ENCODE measurements at places on chromosomes 7 and 10. TPM values are rescaled to one million over a fixed set of nuclear protein-coding genes. Genes with fewer than 3 reads are reported as not detected.

The TRIM50 gene
- total RNA-seq, result not detected

The STAG3 gene
- total RNA-seq, result 3.3 TPM

The LRIT1 gene
- total RNA-seq, result not detected

The C10orf53 gene
- total RNA-seq, result not detected

The CUTC gene
- total RNA-seq, result 27.1 TPM

The UPK3B gene
- 0.13 TPM for total RNA-seq

The SAMD9L gene
- 26.5 TPM for total RNA-seq

The ANKRD2 gene
- total RNA-seq, result 0.27 TPM

The EBLN1 gene
- not detected for total RNA-seq

The MEST gene
- total RNA-seq, result 7.2 TPM

The UBTD1 gene
- total RNA-seq, result 38.1 TPM

The UCN3 gene
- total RNA-seq, result not detected

The FEZF1 gene
- total RNA-seq, result not detected

The GPAM gene
- total RNA-seq, result 13.3 TPM

The ASAH2 gene
- total RNA-seq, result 0.27 TPM

The MAGI2 gene
- total RNA-seq, result 7.2 TPM

The EN2 gene
- total RNA-seq, result not detected

The ASB10 gene
- total RNA-seq, result not detected

The OPALIN gene
- total RNA-seq, result not detected

The NUTM2D gene
- 0.53 TPM for total RNA-seq

The ELAPOR2 gene
- 13.7 TPM for total RNA-seq

The PVRIG gene
- total RNA-seq, result not detected

The PGAM2 gene
- total RNA-seq, result not detected

The PALD1 gene
- total RNA-seq, result 38.7 TPM

The GHRHR gene
- not detected for total RNA-seq

The PPP1R3A gene
- total RNA-seq, result not detected

The CRHR2 gene
- total RNA-seq, result not detected

The TRPV5 gene
- not detected for total RNA-seq

The ADAM12 gene
- total RNA-seq, result 0.14 TPM

The SYT15 gene
- 0.13 TPM for total RNA-seq

The TBXAS1 gene
- total RNA-seq, result 15.6 TPM

The PNLIPRP1 gene
- total RNA-seq, result not detected

The PKD2L1 gene
- total RNA-seq, result not detected
